A172 (cell line): ENCODE measurements at places on chromosomes 1 and 21.

DNA sequence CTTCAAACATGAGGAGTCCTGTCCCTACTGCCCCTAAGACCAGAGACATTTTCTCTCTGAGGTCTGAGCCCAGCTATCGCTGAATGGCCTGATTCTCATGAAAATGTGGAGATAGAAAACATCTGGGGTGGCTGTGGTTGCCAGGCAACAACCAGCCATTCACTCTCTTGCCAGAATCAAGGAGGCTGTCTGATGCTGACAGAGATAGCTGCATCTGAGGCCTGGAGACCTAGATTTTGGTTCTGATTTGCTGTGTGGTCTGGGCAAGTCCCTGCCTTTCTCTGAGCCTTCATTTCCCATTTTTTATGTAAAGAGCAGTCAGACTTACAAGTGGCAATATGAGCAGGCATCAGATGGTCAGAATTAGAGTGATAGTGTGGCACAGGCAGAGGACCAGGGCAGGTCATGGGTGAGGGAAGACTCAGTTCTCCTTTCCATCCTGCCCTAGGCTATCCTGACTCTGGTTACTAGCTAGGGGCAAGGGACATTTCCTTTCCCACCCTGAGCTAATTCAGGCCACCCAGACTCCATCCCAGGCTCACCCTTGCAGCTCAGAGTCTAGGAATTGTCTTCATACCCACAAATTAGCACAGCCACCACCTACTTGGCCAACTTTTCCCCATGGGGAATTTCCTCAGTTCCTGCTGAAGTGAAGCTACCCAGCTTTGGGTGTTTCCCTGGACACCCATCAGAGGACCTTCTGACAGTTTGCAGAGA, 20.0 kb upstream of the RNF19B start:
- DNase-seq: no peak

- no peak for DNase-seq
Observed at GRCh38 chr1:7447736-7448135, 323.4 kb upstream of the VAMP3 start.

- DNase-seq: no peak
Observed at GRCh38 chr1:24369199-24369598, 44.4 kb downstream of the STPG1 start.

GRCh38 chr21:25539606-25540005, 67.7 kb downstream of the MRPL39 start:
- DNase-seq: no peak

DNA sequence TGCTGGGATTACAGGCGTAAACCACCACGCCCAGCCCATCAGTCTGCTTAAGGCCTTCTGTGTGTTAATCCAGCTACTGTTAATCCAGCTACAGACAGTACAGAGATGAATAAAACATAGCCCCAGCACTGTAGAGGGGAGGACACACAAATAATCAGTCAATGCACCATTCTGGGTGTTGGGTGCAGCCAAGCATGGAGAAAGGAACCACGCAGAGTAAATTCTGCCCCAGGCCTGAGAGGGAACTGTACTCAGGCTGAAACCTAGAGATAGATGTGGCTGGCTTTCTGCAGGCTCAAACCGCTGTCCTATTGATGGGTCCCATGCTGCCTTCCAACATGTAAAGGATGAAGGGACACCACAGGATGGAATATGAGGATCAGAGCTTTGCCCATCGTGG, 136.8 kb upstream of the IGSF21 start:
- no peak for DNase-seq

DNA sequence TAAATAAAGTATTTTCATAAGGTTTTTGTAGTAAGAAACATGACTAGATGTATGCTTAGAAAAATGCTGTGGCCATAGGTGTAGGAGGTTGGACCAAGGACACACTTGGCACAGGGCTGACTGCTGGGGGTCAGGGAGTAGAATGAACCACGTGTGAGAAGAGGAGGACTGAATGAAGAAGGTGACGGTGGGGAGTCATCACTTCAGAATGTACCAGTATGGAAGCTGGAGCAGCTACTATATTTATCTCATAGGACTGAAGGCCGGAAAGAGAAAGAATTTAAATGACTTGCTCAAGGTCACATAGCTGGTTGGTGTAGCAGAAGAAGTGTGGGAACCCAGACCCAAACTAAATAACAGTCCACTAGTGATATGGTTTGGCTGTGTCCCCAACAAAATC, 79.8 kb upstream of the HAO2 start:
- peak; percentile 27 for DNase-seq

DNA sequence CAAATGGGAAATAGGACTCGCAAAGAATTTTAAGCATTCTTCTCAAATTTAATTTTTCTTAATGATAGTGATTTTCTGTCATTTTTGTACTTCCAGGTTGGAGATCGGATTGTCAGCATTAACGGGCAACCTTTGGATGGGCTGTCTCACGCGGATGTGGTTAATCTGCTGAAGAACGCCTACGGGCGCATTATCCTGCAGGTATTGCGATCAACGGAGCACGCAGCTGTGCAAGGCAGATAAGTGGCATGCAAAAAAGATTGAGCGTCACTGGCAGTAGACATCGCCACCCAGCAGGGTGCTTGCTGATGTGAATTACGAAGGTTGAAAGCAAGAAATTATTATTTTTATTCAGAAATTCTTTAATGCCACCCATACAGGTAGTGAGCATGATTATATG, 65.9 kb upstream of the L1TD1 start:
- no peak for DNase-seq

DNA sequence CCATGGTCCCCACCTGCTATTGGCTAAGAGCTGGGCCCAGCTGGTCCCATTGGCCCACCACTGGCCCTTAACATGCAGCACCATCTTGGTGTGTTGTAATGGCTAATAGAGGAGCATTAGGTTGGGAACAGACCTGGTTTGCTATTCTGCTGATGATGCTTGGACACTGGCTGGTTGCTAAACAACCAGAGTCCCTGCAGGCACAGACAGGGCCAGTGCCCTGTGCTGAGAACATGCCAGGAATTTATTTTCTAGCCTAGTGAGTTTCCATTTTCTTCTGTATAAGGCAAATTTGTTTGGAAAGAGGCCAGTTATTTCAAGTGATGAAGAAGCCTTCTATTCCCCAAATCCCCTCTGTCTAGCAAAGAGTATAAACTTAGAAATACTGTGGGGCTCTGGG, 42.9 kb upstream of the TDRD10 start:
- DNase-seq: no peak

DNA sequence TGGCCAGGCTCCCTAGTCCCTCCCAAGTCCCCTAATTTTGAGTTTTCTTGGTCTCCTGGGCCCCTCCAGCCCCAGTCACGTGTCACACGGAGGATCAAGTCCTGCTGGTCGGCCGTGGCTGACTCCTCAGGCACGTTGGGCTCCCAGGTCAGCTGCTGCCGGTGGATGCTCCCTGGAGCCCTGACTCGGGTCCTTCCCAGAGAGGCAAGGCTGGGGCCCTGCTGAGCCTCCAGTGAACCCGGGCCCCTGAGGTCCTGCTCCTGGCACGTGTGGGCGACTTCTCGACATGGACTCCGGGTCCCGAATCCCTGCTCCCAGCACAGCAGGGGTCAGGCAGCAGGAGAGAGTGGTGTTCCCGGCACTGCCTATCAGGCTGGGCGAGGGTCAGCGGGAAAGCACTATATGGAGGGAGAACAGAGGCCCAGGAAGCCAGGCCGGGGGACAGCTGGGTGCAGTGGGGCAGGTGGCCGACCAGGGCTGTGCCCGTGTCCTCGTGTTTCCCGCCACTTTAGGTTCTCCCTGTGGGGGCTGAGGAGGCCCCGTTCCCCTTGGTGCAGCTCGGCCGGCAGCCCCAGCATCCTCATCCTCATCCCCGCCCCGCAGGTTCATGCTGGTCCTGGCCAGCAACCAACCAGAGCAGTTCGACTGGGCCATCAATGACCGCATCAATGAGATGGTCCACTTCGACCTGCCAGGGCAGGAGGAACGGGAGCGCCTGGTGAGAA, 13.2 kb downstream of the TMEM240 start:
- DNase-seq: no peak

DNA sequence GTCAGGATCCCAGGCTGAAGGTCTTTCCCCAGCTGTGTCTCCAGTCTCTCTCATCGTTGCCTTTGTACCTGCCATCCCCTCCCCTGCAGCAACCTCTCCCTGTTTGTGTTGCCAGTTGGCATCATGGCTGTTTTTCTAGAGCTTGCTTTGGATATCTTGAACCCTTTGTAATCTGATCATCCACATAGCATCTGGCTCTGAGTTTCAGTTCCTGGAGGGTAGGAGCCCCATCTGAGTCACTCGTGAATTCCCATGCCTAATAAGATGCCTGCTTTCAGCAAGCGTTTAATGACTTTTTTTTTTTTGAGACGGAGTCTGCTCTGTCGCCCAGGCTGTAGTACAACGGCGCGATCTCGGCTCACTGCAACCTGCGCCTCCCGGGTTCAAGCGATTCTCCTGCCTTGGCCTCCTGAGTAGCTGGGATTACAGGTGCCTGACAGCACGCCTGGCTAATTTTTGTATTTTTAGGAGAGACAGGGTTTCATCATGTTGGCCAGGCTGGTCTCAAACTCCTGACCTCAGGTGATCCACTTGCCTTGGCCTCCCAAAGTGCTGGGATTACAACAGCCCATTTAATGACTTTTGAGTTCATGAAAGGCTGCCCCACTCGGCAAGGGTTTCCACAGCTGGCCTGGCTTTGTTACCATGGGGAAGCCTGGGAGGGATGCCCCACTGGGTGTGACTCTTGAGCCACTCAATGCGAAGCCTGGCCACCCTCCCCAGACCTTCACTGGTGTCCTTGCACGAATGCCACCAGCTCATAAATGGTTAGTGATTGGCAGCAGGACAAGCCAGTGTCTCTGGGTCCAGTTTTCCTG, 11.9 kb downstream of the ALPL start:
- no peak for DNase-seq

DNA sequence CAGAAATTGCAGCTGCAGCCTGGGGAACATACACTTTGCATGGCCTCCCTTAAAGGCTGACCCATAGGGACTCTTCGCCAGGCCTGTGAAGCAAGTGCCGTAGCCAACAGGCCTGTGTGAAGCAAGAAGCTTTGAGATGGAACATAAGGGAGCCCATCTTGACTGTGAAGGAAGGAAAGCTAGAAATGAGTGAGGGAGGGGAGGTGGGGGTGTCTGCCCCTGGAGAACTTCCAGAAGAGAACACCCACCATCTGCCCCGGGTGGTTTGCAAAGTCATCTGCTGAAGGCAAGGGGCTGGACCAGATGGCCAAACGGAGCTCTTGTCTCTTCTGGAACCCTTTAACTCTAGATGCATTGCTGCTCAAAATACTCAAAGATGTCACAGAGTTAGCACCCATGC, 103.3 kb upstream of the GRIK3 start:
- DNase-seq: no peak

DNA sequence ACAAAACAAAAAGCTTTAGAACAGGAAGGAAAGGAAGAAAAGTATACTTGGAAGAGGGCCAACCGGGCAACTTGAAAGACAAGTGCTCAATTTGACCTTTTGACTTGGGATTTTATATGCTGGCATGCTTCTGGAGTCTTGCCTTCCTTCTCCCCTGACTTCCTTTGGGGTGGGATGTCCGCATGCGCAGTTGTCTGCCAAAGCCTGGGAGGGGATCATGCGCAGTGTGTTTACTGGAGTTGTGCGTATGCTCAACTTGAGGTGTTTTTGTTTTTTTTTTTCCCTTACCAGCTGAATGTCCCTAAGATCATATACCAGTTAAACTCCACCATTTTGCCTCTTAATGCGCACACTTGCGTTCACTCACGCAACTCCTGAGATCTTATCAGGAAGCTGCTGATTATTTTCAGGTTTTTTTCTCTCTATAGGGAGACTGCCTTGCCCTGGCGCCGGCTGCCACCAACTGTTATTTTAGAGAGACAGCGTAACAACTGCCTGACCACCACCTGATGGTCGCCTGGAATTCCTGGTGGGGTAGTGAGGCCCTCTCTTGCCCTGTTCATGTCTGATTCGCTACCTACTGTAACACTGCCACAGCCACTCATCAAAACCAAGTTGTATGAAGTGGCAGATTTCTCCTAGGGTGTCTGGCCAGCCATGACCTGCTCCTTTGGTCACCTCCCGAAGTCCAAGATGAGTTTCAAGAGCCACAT, 138.7 kb upstream of the ZNF644 start:
- no peak for DNase-seq

- DNase-seq: no peak
Observed at GRCh38 chr1:164796916-164797315, 237.9 kb downstream of the PBX1 start.

- DNase-seq: no peak
Observed at GRCh38 chr1:197937892-197938291, 20.7 kb downstream of the LHX9 start.

GRCh38 chr1:116067566-116067890, 43.7 kb upstream of the MAB21L3 start:
- peak; percentile 44 for DNase-seq

GRCh38 chr1:115952547-115952946, 23.8 kb upstream of the SLC22A15 start:
- no peak for DNase-seq

- DNase-seq: no peak
Observed at GRCh38 chr1:204846546-204846945, 24.1 kb upstream of the NFASC start.

DNA sequence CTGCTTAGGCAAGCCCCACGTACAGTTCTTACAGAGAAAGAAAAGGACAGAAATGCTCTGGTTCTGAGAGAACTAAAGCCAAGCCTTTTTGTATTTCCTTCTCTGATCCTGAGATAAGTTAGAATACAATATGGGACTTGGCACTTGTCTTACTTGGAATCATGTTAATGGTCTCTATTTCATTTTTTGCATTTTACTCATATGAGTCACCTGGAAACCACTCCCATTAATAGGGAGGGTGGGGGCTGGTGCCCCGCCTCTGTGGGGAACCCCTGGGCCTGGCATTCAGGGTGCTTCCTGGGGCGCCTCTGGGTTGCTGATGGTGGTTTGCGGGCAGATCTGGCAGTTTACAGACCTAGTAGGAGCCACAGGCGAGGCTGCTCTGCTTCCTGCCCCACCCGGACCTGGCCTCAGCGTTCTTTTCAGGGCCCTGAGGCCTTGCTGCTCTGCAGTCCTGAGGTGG, 26.7 kb downstream of the TSPAN2 start:
- DNase-seq: peak; percentile 97

DNA sequence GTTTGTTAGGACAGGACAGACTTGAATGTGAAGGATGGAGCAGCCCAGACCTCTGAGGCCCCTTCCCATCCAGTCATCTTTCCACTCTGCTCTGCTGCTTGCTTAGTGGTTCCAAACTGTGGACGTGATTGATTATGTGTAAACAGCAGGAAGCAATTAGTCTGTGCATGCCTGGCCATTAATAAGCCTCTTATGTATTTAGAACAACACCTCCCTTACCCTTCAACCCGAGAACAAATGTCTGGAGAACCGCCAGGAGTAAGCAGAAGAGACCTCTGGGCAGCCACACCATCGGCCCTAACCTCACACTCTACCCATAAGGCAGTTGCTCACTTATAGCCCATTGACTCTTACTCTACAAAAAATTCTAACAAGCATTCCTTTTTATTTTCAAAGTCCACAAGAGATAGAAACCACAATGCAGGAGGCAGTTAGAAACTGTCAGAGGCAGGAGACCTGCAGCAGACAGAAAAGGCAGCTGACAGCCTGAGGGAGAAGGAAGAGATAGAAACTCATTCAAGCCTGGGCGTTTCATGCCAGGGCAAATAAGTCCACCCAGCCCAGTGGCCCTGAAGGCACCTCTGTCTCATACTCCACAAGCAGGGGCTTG, 5.8 kb upstream of the EPHA8 start:
- DNase-seq: no peak
